ENCODE measurements at places on chromosomes 2 and 18. TPM values are rescaled to one million over a fixed set of nuclear protein-coding genes. Genes with fewer than 3 reads are reported as not detected.

SERPINB4 gene
- 1.1 TPM for total RNA-seq

TCF4 gene
- 87.2 TPM for total RNA-seq

SLC4A5 gene
- 65.9 TPM for total RNA-seq

PSD4 gene
- total RNA-seq, result 221 TPM

MOGAT1 gene
- total RNA-seq, result not detected

KCNK3 gene
- total RNA-seq, result 14.5 TPM

RFTN2 gene
- total RNA-seq, result 2.3 TPM

PIEZO2 gene
- 4.1 TPM for total RNA-seq

HAAO gene
- 10.3 TPM for total RNA-seq

LYPD6 gene
- total RNA-seq, result 2.3 TPM

DNA sequence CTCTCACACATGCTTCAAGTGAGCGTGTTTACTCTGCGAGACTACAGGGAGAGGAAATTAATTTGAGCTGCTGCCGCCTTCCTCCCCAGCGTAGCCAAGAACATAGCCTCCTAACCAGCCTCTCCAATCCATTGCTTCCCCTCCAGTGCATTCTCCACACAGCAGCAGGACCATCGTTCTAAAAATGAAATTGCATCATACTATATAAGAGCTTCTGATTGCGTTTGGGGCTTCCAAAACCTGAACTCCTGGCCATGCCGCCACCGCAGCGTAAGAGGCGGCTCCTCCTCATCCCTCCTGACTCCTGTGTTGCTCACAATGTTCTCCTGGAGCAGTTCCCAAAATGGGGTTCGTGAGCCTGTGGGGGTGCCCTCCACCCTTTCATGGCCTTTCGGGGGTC is 142.1 kb downstream of the MYT1L start:
- no peaks in the 10 kb centered on the region for H3K27me3 ChIP-seq
- no peak overlapping the region for H3K27ac ChIP-seq
- no peak for DNase-seq
- H3K4me3 ChIP-seq, result no peak overlapping the region
- H3K36me3 ChIP-seq, result no peaks in the 10 kb centered on the region
- H3K4me1 ChIP-seq, result no peaks in the 10 kb centered on the region

DNA sequence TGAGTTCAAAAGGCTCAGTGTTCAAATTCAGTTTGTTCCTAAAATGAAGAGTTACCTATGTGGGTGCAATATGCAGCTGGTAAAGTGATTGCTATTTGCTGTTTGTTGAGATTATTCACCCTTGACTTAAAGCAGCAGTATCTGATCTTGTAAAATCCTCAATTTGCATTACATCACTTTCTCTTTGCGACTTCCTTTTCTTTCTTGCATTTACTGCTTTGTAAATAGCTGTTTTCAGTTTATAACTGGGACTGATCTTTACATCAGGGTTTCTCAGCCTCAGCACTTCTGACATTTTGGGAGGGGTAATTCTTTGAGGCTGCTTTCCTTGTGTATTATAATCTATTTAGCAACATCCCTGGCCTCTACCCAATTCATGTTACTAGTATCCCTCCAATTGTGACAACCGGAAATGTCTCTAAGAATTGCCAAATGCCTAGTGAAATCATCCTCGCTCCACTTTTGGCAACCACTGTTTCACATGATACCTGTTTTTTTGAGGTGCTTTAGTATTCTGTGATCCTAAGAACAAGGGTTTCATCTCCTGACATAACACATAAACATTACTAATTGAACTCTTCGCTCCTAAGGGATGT is 12.1 kb upstream of the ERCC3 start:
- H3K27me3 ChIP-seq, result no peaks in the 10 kb centered on the region
- H3K27ac ChIP-seq, result no peak overlapping the region

DNA sequence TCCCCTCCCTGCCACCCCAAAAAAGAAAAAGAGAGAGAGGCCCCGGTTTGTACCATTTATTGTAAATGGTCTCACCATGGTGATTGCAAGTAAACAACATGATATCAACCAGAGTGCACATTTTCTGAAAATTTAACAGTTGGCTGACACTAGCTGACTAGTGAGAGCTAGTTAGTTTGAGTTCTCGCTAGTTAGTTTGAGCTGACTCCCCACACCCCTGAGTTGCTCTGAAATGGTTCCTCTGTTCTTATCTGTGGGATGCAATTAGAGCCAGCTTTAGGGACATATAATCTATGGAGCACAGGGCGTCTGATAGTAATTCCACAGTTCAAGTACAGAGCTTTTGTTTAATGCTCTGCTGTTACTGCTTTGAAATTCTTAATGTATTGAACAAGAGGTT is 13.1 kb downstream of the CASP10 start:
- no peaks in the 10 kb centered on the region for H3K36me3 ChIP-seq
- DNase-seq, result no peak
- no peaks in the 10 kb centered on the region for H3K4me1 ChIP-seq
- no peak overlapping the region for H3K4me3 ChIP-seq
- no peaks in the 10 kb centered on the region for H3K27me3 ChIP-seq

- no peak overlapping the region for H3K27ac ChIP-seq
- no peak overlapping the region for H3K4me3 ChIP-seq
- peaks cover 2% of the 10 kb centered on the region for H3K4me1 ChIP-seq
- no peaks in the 10 kb centered on the region for H3K27me3 ChIP-seq
- DNase-seq, result peak; percentile 72
- H3K36me3 ChIP-seq, result no peaks in the 10 kb centered on the region
These were observed 340.3 kb upstream of the SALL3 start for GRCh38 chr18:78639006-78639950.

- no peaks in the 10 kb centered on the region for H3K4me1 ChIP-seq
- H3K27me3 ChIP-seq, result no peaks in the 10 kb centered on the region
- H3K27ac ChIP-seq, result no peak overlapping the region
- H3K36me3 ChIP-seq, result no peaks in the 10 kb centered on the region
- DNase-seq, result no peak
These were observed 19.8 kb upstream of the SUCLG1 start for GRCh38 chr2:84478867-84479266.

- no peak overlapping the region for H3K4me3 ChIP-seq
- no peaks in the 10 kb centered on the region for H3K27me3 ChIP-seq
- DNase-seq, result no peak
- no peaks in the 10 kb centered on the region for H3K36me3 ChIP-seq
These were observed 13.1 kb downstream of the CYRIA start for GRCh38 chr2:16652296-16653082.

- H3K4me3 ChIP-seq, result no peak overlapping the region
- H3K27ac ChIP-seq, result no peak overlapping the region
- no peaks in the 10 kb centered on the region for H3K36me3 ChIP-seq
- H3K27me3 ChIP-seq, result no peaks in the 10 kb centered on the region
- no peak for DNase-seq
- no peaks in the 10 kb centered on the region for H3K4me1 ChIP-seq
These were observed 137.6 kb downstream of the LAMA1 start for GRCh38 chr18:6979954-6980353.

- no peaks in the 10 kb centered on the region for H3K4me1 ChIP-seq
- H3K36me3 ChIP-seq, result no peaks in the 10 kb centered on the region
- no peak overlapping the region for H3K27ac ChIP-seq
- peaks cover 8% of the 10 kb centered on the region for H3K27me3 ChIP-seq
- no peak overlapping the region for H3K4me3 ChIP-seq
These were observed 35.7 kb downstream of the CELF4 start for GRCh38 chr18:37529863-37530262.

DNA sequence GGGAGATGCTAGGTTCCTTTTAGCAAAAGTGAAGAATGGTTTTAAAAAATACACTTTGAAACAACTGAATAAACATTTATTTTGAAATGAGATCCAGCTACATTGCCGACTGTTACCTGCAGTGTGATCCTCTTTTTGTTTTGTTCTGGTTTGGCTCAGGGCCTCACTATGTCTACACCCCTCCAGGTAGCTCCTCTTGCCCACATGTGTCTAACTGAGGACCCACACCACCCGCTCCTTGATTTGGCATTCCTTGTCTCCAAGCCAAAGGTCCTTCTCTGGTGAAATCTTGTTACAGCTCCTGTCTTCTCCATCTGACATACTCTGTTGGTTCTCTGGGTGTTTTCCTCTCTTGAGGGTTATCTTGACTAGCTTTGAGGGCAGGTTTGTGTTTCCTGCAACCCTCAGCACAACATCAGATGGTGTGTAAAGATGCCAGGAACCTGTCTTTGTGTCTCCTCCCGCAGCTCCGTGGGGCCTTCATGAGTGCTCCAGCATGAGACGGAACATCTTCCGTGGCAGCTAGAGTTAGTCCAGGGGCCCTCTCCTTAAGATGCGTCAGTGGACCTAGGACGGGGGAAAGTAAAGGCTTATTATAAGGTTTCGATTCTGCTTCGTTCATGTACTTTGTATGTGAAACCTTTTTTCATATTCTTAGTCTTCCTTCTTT is 32.1 kb downstream of the MAP4K4 start:
- no peaks in the 10 kb centered on the region for H3K36me3 ChIP-seq
- H3K4me1 ChIP-seq, result no peaks in the 10 kb centered on the region
- no peak overlapping the region for H3K4me3 ChIP-seq
- H3K27ac ChIP-seq, result no peak overlapping the region
- H3K27me3 ChIP-seq, result no peaks in the 10 kb centered on the region

DNA sequence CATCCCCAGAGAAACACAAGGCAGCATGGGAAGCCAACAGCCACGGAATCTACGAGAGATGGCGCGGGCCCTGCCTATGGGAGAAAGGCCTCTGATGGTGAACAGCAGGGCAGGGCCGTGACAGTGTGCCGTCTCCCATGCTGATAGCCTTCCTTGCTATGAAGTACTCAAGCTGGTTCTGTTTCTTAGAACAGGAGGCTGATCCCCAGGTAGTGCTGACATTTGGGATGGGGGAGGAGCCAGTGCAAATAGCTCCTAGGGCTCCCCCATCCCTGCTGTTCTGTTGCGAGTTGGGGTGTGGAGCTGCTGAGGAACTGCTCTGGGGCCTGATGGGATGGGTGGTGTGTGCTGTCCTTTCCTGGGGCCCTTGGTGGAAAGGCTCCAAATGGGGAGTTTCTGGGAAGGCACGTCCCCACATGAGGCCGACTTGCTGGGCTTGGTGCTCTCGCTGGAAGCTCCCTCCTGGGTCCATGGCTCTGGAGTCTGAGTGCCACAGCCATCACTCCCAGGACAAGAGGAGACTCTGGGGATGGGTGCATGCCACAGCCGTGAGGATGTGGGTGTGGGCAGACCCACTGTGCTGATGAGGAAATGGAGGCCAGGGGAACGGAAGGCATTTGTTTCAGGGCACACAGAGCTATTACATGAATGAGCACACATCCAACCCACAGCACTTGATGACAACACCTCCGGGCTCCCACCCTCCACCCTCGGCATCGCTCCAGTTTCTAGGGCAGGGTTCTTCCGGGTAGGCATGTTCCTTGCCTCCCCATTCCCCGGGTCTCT is 246.8 kb downstream of the HDAC4 start:
- no peak overlapping the region for H3K27ac ChIP-seq
- H3K27me3 ChIP-seq, result no peaks in the 10 kb centered on the region
- no peak overlapping the region for H3K4me3 ChIP-seq
- no peak for DNase-seq
- H3K4me1 ChIP-seq, result no peaks in the 10 kb centered on the region

DNA sequence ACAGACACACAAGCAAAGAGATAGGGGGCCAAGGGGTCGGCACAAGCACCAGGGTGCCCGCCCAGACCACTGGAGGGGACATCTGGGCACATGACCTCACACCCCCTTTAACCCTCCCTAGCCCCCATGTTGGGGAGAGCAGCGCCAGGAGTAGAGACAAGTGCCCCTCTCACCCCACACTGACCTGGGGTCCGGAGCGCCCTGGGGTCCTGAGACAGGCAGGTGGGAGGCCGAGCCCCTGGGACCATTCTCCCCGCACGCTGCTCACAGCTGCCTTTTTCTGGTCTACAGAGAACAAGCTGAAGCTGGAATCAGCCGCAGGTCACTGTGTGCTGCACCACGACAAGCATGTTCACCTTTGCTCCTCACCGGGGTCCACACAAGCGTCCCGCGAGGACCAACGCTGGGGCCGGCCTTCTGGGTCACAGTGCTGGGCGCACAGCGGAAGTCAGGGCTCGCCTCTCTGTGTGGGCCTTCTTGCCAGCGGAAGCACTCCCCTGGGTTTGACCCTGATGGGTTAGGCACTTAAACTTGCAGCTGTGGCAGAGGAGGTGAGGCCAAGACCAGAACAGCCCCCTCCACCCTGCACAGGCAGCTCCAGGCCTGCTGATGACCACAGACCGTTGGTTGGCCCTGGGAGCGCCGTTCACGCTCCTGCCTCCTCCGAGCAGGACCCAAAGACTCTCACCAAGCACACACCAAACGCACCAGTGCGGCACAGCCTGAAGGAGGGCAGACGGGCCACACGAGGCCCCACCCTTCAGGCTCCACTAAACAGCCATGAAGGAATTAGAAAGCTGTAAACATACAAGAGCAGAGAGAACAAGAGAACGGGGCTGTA is 275.3 kb downstream of the EIPR1 start:
- no peak for DNase-seq
- no peaks in the 10 kb centered on the region for H3K4me1 ChIP-seq
- H3K36me3 ChIP-seq, result no peaks in the 10 kb centered on the region
- no peaks in the 10 kb centered on the region for H3K27me3 ChIP-seq

- H3K4me3 ChIP-seq, result no peak overlapping the region
- H3K36me3 ChIP-seq, result peaks cover 4% of the 10 kb centered on the region
- H3K27ac ChIP-seq, result no peak overlapping the region
- DNase-seq, result no peak
These were observed 14.5 kb downstream of the SLC40A1 start for GRCh38 chr2:189566046-189566445.

- H3K4me3 ChIP-seq, result no peak overlapping the region
- no peaks in the 10 kb centered on the region for H3K36me3 ChIP-seq
- DNase-seq, result no peak
- H3K4me1 ChIP-seq, result no peaks in the 10 kb centered on the region
- H3K27me3 ChIP-seq, result no peaks in the 10 kb centered on the region
- no peak overlapping the region for H3K27ac ChIP-seq
These were observed 15.4 kb downstream of the GDF7 start for GRCh38 chr2:20682167-20682920.

Data from prostate gland (tissue), 2 donors.